Germinal center (tissue), 1 donor: ENCODE measurements at places on chromosomes 1 and 21.
A peak's percentile ranks its signal among the peaks of the same experiment; 100 is the strongest.

DNA sequence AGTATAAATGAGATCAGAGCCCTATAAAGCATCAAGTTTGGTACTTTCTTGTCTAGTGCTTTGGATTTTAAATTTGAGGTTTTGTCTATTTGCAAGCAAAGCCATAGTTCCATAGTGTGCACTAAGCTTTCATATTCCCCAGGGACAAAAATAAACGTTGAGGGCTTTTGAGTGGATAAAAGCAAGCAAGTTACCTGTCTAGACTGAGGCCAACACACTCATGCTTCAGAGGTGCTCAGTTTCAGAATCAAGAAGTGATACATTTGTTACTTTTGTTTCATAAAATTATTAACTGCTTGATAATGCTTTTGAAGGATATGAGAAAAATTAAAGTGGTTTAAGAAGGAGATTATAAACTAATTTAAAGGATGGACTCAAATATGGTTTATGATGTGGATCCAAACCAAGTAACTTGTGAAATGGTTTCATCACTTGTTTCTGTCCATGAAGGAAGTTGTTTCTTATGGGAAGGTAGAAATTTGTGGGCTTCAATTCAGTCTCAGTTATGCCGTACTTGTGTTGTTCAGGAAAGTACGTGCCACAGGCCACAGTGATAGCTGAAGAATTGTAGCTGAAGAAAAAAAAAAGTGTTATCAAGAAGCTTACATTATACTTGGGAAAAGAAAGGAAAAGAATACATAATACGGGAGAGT, 71.2 kb downstream of the CHRM3 start:
- DNase-seq = no peak

DNA sequence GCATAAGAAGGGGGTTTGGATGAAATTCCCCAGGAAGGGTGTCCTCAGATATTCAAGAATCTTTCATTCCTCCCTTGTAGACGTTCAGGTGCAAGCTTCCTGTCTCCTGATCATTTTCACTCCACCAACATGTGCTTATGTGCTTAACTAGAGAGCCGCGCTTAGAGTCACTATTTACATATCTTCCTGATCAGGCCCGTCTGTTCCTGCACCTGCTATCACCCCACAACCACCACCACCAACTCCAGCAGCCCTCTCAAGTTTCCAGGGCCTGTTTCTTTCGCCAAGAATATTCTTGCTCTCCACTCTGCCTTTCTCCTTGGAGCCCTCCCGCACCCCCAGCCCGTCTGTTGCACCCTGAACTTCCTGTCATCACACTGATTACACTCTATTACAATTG, 113.4 kb downstream of the SPSB1 start:
- peak; percentile 62 for DNase-seq

DNA sequence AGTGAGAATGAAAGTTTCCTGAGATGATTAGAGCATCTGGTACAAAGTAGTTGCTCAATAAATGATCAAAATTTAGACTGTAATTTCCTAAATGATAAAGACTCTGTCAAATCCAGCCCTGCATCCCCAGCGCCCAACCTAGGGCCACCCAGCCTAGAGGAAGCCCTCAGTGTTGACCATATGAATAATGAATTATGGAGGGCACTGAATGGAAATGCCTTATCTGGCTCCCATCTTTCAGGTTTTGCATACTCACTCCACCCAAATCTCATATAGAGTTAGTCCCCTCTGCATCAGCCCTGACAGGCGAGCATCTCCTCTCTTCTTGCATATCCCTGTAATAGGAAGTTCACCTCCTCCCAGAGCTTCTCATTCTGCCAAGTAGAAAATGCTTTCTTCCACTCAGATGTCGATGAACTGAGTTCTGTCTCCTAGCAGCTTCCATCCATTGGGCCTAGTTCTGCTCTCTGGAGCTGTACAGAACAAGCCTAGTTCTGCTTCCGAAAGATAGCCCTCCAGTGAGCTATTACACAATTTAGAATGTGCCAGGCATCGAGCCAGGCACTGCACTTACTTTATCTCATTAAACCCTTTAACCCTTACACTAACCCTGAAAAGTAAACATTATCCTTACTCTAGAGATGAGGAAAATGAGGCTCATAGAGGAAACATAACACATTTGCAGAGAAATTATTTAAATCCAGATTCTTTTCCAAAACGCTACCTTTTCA, 20.9 kb downstream of the COA7 start:
- DNase-seq = no peak

DNA sequence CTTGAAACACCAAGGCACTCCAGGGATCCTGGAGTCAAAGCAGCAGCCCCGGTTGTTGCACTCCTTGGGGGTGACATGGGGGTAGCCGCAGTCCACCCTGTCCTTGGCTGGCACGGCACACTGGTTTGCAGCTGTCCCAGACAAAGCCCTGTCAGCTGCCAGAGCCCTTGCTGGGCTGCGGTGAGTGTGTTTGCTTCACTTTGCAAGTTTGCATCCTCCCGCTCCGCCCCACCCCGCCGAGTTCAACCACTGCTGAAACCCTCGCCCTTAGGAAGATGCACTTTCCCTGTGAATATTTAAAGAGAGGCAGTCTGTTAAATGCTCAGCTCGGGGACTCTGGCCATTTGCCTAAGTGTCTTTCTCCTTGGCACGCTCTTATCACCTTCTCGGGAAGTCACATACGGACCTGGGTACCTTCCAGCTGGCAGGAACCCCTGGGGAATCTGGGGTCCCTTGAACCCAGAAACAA, 1.7 kb downstream of the TFF3 start:
- DNase-seq = no peak

DNA sequence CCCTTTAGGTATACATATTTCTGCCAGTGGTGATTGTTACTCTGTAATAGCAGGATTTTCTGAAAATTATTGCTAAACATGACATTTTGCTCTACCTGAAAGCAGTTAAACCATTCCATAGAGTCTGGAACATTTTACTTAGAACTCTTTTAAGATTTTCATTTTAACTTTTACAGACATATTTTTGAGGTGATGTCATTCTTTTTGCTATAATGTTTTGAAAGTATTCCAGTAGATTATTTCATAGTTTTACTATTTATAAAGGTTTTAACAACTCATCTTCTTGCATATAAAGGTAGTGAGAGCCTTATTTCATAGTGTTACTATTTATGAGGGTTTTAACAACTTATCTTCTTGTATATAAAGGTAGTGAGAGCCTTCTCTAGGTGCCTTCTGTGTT, 42.9 kb downstream of the PTBP2 start:
- no peak for DNase-seq

DNA sequence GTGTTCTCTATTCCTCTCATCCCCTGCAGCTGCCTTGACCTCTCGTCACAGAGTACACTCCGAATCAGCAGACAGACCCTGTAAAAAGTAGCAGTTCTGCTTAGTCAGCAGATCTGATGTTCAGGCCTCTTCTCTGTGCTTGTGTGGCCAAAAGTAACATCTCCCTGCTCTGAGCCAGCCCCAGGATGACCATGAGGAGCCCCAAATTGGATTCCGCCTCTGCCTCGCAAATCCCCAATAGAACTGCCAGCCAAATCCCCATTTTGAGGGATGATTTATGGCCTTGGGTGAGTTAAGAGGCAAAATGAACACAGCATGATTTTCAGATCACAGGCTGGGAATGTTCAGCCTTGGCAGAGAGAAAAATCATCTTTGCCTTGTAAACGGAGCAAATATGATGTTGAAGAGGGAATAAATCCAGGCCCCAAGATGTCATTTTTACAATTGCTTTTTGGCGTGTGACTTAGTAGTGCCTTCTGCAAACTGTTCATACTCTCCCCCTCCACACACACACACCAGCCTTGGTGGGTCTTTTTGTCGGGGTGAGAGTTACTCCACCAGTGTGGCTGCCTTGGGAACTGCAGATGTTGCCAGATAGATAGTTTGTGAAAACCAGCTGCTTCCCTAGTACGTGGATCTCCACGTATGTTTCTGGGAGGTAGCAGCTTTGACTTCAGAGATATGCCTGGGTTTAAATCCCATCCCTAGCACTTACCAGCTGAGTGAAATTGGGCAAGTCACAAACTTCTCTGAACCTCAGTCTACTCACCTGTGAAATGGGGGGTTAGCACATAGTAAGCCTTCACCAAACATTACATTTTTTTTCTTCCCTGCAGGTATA, 77.8 kb downstream of the MAN1C1 start:
- DNase-seq = no peak

GRCh38 chr1:21335088-21335691, 44.9 kb upstream of the ECE1 start:
- no peak for DNase-seq

GRCh38 chr1:194809215-194809614, 1622.8 kb upstream of the B3GALT2 start:
- no peak for DNase-seq

- DNase-seq = no peak
Measured at GRCh38 chr1:6464514-6464836, 1.5 kb downstream of the TNFRSF25 start.

DNA sequence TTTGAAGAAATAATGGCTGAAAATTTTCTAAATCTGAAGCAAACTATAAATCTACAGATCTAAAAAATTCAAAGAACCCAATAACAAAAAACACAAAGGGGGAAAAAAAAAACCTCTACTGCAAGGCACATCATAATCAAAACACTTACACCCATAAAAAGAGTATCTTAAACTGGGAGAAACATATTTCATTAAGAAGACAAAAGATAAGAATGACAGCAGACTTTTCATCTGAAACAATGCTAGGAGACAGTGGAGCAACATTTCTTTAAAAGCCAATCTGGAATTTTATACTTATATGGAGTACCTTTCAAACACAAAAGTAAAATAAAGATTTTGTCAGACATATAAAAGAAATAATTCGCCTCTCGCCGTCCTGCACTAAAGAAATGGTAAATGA, 49.1 kb downstream of the COP1 start:
- no peak for DNase-seq

DNA sequence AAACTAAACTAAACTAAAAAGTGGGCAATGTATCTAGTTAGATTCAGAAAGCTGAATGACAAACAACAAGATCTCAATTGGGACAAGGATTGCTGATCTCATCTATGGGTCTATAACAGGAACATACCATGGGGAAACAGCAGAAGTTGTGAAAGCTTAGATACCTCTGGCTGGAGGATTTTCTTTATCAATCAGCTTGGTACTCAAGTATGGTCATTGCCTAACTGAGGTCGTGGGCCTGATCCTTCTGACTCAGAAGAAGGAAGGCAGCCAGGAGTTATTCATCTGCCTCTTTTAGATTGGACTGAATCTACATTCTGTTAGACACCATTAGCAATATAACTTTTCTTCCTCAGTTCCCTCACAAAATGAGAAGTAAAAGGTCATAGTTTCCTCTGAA, 39.7 kb downstream of the DNTTIP2 start:
- no peak for DNase-seq

GRCh38 chr1:214438530-214438929, 112.9 kb downstream of the PTPN14 start:
- DNase-seq = no peak

DNA sequence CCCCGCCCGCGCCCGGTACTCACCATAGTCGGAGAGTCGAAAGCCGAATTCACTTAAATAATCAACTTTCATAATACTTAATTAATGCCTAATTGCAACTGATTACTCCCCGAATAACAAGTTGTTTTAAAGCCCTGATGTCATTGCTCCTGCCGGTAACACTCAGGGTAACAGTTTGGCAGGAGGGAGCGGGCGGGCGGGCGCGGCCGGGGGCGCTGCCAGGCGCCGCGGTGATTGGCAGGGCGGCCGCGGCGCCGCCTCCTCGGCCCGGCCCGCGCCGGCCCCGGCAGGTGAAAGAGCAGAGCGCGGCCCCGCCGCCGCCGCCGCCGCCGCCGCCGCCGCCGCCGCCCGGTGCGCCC, 102.2 kb downstream of the CASZ1 start:
- DNase-seq = peak; percentile 88

GRCh38 chr1:220696226-220696862, 6.2 kb downstream of the C1orf115 start:
- no peak for DNase-seq

- DNase-seq = no peak
Measured at GRCh38 chr1:3996846-3997705, 97.0 kb upstream of the C1orf174 start.

GRCh38 chr1:153771261-153771660, 3.9 kb upstream of the SLC27A3 start:
- no peak for DNase-seq

GRCh38 chr21:35136586-35137219, 87.6 kb upstream of the RUNX1 start:
- no peak for DNase-seq

DNA sequence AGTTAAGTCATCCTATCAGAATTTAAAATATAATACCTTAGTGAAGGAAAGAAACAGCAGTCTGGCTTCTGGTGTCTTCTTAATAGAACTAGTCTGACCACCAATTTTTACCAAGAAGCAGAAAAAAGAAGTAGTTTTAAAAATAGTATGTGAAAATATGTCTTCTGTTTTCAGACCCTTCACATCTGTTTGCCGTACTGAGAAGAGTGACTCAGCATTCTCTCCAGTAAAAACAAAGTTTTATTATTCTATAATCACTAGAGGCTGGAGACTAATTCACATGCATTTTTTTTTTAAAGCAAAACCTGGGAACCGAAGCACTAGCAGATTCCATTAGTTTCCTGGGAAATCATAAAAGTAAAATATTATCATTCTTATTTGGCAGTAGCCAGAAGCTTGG, 163.8 kb downstream of the COL24A1 start:
- no peak for DNase-seq

DNA sequence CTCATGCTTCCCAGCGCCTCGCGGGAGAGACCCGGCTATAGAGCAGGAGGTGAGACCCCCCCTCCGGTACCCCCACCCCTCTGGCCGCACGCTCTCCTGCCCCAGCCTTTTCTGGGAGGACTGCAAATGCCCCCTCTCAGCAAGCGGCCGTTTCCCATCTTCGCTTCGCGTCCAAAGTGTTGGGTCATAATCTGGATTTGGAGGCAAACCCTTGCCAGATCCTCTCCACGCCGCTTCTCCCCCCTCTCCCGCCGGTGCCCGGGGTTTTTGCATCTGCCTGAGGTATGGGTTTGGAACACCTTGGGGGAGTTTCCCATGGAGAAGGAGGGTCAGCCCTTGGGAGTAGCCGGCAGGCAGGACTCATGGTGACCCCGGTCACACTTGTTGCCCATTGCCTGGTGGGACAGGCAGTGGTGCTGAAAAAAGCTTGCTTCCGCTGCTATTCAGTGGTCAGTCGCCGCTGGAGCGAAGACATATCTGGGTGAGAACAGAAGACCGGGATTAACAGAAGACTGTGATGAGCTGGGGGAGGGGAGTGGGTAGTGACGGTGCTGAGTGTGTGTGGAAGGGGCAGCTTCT, 935 bp downstream of the KCNK2 start:
- no peak for DNase-seq

DNA sequence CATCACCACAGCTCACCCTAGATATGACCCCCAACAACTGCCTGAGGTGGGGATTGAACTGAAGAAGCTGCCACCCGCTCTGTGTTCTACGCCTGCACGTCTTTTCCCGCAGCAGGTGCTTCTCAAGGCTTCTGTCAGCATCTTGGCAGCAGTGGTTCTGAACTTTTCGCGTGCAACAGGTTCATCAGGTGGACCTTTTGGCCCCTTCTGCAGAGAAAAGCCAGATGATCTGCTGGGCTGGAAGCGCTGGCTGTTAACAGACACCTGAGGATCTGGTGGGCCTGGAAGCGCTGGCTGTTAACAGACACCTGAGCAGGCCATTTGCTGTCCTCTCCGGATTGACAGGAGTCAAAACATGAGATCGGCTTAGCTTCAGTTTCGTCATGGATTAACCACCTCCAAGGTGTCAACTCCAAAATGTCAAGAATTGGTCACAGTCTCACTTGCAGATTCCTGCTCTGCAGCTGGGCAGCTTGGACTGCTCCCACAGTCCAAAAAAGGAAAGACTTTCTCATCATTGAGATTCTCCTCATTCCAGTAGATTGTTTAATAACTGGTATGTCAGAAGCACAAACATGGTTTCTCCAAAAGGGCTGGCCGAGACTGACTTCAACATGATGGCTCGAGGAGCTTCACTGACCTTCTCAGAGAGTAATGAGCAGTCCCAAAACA, 4.7 kb downstream of the C1orf174 start:
- DNase-seq = no peak

- peak; percentile 30 for DNase-seq
Measured at GRCh38 chr1:103525114-103525606, 339 bp upstream of the RNPC3 start.
